ENCODE measurements at places on chromosomes 6 and 20. TPM values are rescaled to one million over a fixed set of nuclear protein-coding genes. Genes with fewer than 3 reads are reported as not detected.

Gene MRAP2
- not detected for total RNA-seq

Gene SMOC2
- 0.32 TPM for total RNA-seq

Gene MLN
- total RNA-seq = not detected

Gene MYMX
- not detected for total RNA-seq

Gene OPN5
- not detected for total RNA-seq

Gene C20orf202
- not detected for total RNA-seq

DNA sequence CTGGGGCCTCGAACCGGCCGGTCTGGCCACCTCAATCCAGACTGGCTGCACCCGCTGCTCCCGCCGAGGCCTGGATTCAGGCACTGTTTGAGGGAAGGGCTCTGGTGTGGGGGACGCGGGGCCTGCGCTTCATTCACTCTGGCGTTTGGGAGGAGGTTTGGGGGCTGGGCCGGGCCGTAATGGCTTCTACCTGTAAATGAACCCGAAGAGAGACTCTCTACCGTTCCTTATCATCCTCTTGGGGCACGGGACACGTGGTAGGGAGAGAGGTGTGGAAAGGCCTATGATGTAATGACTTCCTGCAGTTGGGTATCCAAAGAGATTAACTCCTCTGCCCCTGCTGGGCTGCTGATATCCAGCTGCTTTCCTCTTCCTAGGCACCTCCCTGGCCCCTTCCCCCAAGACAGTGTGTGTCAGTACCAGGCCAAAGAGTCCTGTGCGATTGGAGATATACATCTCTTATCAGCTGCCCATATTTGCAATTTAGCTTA is 1.8 kb downstream of the FOXO3 start:
- DNase-seq = peak; percentile 89

DNA sequence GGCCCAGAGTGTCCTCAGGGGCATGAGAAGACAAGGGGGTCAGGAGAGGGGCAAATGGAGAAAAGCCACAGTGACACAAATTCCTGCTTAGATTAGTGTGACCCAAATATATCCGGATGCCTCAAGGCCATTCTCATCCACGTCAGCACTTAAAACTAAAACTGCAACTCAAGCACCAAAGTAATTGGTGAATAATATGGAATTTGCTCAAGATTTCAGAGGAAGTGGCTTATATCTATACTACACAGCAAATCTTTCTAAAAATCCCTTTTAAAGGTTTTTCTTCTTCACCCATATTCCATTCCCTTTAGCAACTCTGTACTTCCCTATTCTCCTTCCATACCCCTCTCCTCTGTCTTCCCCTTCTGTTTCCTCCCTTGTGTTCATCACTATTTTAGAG is 15.2 kb downstream of the DEF6 start:
- no peak for DNase-seq

DNA sequence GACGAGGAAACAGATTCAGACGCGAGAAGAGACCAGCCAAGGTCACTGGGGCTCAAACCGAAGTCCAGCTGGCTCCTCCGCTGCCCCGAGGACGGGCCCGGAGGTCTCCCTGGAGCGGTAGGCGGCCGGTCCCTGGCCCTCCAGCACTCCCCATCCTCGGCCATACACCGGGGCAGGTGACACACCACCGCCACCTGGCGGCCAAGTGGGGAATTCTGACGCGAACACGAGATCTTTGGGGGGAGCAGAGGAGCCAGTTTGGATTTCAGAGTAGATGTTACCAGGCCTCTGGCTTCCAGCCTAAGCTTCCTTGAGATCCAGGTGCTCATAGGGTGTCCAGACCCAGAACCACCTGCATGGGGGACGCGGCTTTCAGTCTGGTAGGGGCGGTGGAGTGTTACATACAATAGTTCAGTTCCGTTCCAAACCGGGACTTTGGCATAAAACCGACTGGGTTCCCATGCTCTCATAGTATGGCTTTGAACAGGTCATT is 16.1 kb downstream of the BPIFB1 start:
- peak; percentile 49 for DNase-seq

GRCh38 chr6:163705923-163706322 is 291.4 kb downstream of the QKI start:
- no peak for DNase-seq

DNA sequence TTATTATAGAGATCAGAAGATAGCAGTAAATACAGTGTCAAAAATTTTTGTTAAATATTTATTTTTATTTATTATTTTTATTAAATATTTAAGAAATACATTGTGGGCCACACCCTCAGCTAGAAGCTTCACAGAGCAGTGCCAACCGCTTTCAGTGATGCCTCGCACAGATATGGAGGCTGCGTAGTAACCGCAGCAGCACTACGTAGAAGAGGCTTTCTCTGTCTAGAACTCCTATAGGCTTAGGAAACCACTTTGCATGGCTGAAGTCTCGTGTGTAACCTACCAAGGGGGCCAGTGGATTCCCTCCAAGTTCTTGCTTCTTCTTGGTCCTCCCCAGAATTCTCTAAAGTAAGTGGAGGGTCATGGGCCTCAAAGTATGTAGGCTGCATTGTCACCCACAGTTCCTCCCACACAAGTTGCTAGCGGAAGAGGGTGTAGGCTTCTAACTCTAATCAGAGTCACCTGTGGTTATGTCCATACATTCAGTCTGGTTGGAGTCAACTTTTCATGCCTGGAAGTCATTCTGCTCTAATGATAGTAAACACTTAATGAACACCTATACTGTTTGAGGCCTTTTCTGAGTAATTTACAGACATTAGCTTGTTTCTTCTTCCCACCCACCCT is 285.6 kb downstream of the CDKAL1 start:
- DNase-seq = no peak

- DNase-seq = peak; percentile 12
Observed at GRCh38 chr20:57902473-57902872, 192.7 kb upstream of the PMEPA1 start.

- DNase-seq = peak; percentile 43
Observed at GRCh38 chr6:13615792-13616120, 621 bp downstream of the NOL7 start.

GRCh38 chr6:99736302-99736701 is 129.7 kb downstream of the PRDM13 start:
- no peak for DNase-seq

DNA sequence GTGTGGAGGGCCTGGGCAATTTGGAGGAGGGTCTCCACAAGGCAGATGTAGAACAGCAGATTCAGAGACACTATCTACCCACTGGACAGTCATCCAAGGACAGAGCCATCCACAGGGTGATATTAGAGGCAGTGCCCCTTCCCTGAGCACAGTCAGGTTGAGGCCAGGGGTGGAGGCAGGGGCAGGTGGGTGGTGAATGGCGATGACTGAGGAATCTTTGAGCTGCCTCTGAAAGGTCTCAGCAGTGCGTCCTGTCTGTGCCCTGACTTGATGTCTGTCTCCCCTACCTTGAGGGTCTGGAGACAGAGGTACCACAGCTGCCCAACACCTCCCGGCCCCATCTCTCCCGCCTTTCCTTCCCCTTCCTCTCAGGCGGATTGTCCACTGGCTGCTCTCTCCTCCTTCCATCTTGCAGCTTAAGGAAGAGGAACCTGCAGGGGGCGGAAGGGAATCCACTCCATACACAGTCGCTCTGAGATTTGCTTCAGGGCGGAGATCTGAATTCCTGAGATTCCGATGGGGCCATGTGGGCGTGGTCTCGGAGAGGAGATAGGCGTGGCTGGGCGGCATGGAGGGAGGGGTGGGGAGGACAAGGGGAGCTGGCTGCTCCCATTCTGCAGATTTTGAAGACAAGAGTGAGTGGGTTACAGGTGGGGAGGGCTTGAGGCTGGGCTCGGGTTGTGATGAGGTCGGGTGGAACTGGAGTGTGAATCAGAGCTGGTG is 1.7 kb downstream of the MUCL3 start:
- DNase-seq = peak; percentile 77

DNA sequence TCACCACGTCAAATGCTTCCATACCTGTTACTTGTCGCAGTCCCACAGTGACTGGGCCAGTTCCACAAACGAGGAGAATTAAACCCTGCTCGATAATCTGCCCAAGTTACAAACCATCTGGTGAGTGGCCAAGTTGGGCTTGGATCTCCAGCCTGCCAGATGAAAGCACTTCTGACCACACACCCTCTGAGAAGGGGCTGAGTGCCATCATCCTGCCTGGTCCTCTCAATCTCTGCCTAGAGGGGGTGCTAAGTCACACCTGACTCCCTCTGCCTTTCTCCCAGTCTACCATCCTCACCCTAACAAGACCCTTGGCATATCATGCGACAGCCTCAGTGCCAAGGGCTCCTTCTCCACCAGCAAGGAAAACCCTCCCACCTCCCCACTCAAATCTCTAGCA is 15.8 kb downstream of the RRP36 start:
- no peak for DNase-seq

- no peak for DNase-seq
Observed at GRCh38 chr6:133637874-133638273, 251.0 kb upstream of the TCF21 start.

DNA sequence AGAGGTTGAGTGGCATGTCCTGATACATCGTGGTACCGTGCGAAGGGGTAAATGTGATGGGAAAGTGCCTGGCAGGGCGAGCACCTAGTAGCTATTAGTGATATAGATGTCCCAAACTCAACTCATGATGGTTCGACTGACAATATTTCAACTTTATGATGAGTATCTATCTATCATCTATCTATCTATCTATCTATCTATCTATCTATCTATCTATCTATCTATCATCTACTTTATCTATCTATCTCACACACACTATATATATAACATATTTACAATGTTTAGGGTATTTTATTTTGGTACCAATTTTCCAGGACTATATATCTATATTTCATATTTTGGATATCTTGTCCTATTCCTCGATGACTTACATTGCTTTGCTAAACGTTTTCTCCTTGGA is 5.5 kb downstream of the BCAS1 start:
- DNase-seq = no peak

DNA sequence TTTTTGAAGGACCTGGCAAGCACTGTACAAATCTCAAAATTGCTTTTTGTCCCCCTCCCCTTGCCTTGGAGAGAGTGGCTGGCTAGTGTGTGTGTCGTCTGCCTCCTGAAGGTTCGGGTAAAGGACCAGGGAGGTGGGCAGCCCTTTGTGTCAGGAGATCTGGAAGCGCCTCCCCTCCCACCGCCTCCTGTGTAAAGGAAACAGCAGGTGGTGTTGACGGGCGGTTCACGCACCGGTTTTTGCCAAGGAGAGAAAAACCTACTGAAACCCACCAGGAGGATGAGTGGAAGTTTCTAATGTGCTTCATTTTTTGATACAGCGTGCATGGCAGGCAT is 1.2 kb downstream of the ENTPD6 start:
- DNase-seq = no peak

DNA sequence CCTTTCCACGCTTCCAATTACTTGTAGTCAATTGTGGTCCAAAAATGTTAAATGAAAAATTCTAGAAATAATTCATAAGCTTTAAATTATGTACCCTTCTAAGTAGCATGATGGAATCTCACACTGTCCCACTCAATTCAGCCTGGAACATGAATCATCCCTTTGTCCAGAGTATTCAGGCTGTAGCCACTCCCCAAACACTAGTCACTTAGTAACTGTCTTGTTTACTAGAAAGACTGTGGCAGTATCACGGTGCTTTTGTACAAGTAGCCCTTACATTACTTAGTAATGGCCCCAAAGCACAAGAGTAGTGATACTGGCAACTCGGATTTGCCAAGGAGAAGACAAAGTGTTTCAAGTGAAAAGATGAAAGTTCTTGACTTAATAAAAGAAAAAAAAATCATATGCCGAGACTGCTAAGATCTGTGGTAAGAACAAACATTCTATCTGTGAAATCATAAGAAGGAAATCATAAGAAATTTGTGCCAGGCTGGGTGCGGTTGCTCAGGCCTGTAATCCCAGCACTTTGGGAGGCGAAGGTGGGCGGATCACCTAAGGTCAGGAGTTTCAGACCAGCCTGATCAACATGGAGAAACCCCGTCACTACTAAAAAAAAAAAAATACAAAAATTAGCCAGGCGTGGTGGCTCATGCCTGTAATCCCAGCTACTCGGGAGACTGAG is 168.5 kb upstream of the SIM1 start:
- peak; percentile 64 for DNase-seq

- peak; percentile 3 for DNase-seq
Observed at GRCh38 chr6:73942592-73943186, 246.7 kb downstream of the CD109 start.

DNA sequence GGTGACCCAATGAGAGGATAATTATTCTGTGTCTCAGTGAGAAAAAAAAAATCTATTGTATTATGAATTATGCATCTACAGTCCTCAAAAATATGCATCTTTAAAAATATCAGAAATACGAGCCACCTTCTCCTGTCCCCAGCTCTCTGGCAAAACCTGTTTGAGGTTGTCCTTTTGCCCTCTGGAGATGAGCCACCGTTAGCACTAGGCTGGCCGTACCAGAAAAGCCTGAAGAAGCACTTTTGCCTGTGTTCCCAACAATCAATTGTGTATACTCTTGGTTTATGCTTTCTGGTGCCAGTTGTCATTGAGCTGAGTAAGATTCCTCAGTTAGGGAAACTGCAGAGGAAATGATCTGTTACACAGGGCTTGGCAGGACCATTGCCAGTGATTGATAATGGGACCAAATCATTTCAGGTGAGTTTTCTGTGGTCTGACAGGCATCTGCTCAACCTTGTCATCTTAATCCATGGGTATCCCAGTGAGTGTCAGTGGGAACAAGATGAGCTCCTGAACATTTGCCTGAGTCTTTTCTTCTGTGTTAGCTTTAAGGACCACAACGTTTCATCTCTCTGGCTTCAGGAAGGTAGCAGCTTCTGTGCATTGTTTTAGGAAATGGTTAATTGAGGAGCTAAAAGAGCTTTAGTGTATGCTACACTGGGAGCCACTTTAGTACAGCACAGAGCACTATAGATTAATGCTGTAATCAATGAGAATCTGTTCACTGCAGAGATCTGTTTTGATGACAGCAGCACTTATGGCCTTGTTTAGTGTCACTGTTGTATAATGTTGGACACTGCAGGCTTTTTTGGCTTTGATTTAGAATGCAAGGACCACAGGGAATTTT is 330.1 kb downstream of the RIMS1 start:
- no peak for DNase-seq

DNA sequence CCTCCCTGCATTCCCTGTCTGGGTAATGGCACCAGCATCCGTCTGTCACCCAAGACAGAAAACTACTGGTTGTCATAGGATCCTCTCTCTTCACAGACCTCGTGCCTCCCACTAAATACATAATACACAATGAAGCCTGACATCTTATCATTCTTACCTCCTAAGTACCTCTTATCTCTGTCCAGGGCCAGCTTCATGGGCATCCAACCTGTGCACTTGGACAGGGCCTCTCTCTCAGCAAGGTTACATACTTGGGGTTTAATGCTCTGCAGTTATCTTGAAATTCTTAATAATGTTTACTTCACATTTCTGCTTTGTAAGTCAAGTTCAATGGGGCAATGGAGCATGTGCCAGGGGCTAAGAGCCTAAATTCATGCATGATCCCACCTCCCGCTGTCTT is 30.8 kb upstream of the KLHL31 start:
- no peak for DNase-seq
